NCI-H446 (cell line): ENCODE measurements at places on chromosomes 2 and 18.

- DNase-seq: no peak
These were observed 226.6 kb downstream of the ANKRD30B start for GRCh38 chr18:14974576-14974975.

- DNase-seq: peak; percentile 23
These were observed 124.7 kb downstream of the PDE1A start for GRCh38 chr2:182302174-182302573.

DNA sequence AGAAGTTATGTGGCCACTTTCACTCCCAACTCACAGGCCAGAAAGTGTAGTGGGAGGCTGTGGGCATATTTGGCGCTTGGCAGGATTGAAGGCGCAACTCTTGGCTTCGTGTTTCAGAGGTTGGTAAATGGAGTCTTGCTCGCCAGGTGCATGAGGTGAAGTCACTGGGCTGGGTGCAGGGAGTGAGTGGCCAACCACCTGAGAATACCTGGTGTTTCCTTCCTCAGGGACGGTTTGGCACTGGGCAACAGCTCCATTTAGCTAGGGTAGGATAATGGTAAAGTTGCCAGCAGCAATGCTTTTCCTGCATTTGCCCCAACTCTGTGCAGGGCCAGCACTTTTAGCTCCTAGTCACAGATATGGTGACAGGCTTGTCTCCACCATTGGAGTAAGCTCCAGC, 115.9 kb downstream of the AGAP1 start:
- no peak for DNase-seq

DNA sequence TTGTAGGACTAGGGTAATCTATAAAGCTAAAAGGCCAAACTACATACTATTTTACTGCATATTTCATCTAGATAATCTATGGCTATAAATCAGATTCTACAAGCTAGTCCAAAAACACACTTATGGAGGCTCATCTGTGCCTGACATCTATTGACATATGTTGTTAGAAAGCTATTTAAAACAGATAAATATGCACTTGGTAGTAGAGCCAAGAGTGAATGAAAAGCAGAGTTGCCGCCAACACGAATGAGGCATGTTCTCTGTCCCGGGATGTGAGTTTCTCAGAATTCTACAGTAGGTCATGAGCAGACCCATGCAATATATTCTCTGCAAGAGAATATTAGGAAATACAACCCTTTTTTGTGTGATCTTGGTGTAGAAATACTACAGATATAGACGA, 66.7 kb upstream of the LPIN2 start:
- no peak for DNase-seq

DNA sequence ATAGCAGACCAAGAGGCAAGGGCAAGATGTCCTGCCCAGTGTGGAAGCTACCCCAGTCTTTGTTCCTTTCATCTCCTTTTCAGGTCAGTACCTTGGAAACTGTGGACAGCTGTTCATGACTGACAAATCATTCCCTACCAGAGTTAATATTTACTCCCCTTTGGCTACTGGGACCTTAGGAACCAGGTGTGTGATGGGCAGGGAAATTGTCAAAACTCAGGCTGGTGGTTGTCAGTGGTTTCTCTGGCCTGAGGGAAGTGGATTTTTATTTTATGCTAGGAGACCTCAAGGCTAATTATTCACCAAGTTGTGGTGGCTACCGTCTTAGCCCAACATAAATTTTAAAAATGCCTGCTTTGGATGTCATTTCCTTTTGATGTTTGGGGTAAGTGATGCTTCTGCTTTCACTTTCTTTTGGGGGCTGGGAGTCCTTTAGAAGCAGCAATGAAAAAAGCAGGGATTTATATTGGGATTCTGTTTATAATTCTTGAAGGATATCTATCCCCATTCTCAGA, 119.3 kb downstream of the SETBP1 start:
- DNase-seq: no peak
